Activated CD4-positive, alpha-beta T cell treated with anti-CD3 and anti-CD28 coated beads, Interleukin-2, amount 50 U/mL, for 1 hour (primary cell): ENCODE measurements at places on chromosomes 7 and 10.

DNA sequence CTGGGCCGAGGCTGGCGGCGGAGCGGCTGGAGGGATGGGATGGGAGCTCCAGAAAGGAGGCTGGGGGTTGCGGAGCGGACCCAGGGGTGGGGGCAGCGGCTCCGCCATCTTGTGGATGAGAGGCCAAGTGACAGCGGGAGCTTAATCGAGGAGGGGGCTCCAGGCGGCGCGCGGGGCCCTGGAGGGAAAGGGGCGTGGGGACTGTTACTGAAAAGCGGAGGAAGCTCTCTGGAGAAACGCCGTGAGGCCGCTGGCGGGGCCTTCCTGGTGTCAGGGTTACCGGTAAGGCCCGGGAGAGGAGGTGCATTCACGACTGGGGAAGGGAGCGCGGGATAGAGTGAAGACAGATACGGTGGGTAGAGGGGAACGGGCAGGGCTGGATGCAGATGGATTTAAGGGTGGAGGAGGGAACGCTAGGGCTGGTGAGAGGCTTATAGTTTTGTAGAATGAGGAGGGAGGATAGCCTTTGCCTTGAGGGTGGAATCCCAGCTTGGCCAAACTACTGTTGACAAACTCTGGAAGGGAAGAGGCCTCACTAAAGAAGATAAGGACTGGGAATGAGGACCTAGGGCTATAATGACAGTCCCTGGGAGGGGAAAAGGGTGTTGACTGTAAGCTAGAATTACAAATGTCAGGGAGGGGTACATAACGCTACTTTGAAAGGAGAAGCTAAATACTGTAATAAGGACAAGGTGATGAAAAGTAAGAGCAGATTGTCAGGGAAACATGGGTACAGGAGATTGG, 535 bp downstream of the BTRC start:
- DNase-seq, result peak; percentile 29

GRCh38 chr7:132393789-132394261, 182.4 kb downstream of the PLXNA4 start:
- DNase-seq, result no peak

GRCh38 chr10:70756700-70757360, 28.3 kb downstream of the TBATA start:
- DNase-seq, result no peak

- DNase-seq, result peak; percentile 23
Observed at GRCh38 chr10:109914966-109915365, 8.3 kb downstream of the XPNPEP1 start.

GRCh38 chr10:75544993-75545706, 113.7 kb downstream of the LRMDA start:
- DNase-seq, result no peak

DNA sequence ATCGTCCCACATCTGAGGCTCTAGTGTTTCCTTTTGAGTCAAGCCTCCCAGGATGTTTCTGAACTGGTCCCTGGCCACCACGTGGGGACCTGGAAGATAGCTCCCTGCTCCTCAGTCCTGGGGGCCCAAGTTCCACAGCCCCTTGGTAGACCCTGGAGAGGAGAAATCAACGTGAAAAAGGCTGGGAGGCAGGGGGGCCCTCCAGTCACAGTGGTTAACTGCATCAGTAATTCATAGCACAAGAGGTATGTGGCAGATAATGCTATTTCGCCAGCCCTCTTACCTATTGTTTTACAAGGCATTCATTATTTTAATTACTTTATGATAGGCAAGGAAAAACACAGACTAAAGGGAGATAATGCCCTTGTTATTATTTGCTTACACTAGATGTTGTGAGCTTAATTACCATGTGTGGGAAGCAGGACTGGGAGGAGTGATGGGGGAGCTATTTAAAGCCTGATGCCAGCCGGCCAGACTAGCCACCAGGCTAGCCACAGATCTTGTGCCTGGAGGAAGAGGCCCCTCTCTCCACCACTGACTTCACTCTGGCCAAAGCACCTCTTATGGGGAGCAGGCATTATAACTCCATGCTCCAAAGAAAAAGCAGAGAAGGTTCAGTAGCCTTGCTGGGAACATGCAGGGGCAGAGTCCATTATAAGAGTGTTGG, 230.7 kb downstream of the KCNMA1 start:
- DNase-seq, result no peak

DNA sequence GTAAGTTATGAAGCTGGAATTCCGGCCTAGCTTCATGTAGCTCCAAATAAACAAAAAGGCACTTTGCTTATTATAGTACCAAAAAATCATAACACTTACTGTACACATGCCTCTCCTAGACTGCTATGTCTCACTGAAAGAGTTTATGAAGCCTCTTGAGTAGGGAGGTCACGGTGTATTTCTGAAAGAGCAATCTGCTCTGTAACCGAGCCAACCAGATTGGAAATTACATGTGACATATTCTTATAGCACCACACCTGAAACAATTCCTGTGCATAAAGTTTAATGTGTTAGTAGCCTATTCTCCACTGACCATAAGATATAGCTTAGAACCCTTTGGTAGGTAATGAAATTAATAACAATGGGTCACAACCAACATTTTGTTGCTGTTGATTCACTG, 1.3 kb upstream of the FAM3C start:
- DNase-seq, result no peak
